ENCODE measurements at places on chromosomes 6 and 20.

- no peak for DNase-seq
These were observed 10.3 kb upstream of the RALY start for GRCh38 chr20:33983371-33983770.

DNA sequence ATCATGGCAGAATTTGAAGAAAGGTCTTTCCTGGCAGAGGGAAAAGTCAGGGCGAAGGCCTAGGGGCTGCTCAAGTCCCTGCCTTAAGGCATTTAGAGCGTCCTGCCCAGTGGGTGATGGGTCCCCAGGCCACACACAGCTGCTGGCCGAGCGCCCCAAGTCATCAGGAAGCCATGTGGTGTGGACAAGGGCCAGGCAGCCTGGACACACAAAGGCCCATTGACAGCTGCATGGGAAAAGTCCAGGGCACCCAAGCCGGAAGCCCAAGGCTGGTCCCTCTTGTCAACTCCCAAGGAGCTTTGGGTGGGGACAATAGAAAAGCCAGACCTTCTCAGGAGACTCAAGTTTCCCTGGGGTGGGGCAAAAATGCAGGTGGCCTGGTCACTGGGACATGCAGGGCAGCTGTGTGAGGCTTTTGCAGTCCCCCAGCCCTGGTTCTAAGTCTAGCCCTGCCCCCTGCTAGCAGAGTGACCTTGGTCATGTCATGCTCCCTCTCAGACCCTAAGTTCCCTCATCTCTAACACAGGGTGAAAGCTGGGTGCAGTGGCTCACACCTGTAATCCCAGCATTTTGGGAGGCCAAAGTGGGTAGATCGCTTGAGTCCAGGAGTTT, 44.3 kb upstream of the PTGIS start:
- DNase-seq, result no peak

- DNase-seq, result no peak
These were observed 93.6 kb upstream of the FAM8A1 start for GRCh38 chr6:17506531-17506930.

GRCh38 chr6:105593056-105593690, 190.3 kb upstream of the PREP start:
- no peak for DNase-seq

DNA sequence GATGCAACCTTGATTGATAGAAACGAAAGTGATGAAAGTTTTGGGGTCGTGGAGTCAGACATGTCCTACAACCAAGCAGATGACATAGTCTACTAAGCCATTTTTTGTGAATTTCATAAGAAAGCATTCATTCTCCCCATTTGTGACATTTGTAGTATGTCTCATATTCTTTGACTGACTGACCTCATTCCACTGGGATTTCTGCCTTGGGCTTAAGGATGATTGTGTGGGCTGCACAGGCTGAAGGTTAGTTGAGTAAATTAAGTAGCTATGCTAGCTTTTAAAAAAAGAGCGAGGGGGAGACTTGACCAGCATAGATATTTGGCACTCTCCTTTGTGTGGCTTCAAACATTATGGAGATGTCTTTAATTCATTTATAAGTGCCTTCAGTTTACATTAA, 28.9 kb downstream of the STMND1 start:
- no peak for DNase-seq

DNA sequence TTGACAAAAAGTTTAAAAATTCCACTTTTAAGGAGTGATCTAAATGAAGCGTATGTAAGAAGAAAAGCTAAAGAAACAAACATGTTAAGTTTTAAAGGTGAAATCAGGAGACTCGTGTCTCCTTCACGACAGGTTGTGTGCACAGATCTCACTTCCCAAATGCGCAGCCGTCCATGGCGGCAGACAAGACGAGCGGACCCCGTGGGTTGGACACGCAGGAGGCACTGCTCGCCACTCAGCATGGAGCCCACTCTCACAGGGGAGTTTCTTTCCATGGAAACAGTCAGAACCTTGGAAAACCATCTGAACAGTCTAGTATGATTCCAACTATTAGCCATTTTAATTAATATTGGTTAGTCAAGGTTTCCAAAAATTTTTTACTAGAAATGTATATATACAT, 48.9 kb downstream of the WDR27 start:
- no peak for DNase-seq

DNA sequence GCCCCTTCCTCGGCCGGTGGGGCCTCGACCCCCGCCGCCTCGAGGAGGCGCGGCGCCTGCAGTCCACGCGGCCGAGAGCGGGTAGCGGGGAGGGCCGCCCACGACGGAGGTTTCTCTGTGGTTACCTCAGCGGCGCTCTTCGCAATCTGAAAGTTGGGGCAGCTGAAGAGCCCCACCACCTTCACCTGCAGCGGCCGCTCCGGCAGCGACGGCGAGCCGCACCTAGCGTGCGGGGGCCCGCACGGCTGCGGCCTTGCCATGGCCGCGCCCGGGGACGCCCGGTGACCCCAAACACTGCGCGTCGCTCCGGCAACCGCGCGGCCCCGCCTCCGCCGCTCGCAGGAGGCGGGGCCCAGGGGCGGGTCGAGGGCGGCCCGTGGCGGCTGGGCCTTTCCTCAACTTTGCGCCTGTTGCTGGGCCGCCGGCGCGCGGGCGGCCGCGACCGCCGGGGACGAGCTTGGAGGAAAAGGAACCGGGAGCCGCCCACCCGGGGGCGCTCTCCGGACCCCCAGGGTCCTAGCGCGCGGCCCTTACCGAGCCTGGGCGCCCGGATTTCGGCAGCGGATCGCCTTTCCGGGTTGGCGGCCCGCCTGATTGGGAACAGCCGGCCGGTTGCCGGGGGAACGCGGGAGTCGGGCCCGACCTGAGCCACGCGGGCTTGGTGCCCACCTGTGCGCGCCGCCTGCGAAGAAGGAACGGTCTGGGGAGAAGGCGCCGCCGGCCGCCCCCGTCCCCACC, at the start of the genes PPIL6 and SMPD2:
Gene PPIL6 (minus strand): TSS at position 298 of the 738 bp plus-strand sequence. CDS start 38 bp downstream, at position 260.
Gene SMPD2 (plus strand): TSS at position 394 of the 738 bp plus-strand sequence. CDS start 398 bp downstream, outside the sequence.
- peak; percentile 46 for DNase-seq

- DNase-seq, result no peak
These were observed 7.6 kb downstream of the CD24 start for GRCh38 chr6:106966671-106967640.

GRCh38 chr6:169794317-169795055, 43.1 kb downstream of the ERMARD start:
- DNase-seq, result no peak

DNA sequence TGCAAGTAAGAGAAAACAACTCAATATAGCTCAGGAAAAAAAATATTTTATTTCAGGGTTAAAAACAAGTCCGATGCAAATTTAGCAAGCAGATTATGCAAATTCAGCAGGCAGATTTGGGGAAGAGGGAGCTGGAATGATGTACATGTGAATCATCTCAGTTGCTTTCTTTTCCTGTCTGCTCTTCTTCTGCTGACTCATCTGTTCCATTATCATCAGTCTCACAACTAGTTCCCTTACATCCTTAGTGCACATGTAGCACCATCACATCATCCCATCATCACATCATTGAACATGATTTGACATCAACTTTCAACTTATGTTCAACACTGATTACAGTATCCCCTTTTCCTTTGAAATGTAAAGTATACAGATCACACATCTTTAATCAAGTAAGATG, 11.5 kb upstream of the DEFB113 start:
- DNase-seq, result no peak

GRCh38 chr6:147060636-147061035, 143.6 kb upstream of the STXBP5 start:
- DNase-seq, result no peak

DNA sequence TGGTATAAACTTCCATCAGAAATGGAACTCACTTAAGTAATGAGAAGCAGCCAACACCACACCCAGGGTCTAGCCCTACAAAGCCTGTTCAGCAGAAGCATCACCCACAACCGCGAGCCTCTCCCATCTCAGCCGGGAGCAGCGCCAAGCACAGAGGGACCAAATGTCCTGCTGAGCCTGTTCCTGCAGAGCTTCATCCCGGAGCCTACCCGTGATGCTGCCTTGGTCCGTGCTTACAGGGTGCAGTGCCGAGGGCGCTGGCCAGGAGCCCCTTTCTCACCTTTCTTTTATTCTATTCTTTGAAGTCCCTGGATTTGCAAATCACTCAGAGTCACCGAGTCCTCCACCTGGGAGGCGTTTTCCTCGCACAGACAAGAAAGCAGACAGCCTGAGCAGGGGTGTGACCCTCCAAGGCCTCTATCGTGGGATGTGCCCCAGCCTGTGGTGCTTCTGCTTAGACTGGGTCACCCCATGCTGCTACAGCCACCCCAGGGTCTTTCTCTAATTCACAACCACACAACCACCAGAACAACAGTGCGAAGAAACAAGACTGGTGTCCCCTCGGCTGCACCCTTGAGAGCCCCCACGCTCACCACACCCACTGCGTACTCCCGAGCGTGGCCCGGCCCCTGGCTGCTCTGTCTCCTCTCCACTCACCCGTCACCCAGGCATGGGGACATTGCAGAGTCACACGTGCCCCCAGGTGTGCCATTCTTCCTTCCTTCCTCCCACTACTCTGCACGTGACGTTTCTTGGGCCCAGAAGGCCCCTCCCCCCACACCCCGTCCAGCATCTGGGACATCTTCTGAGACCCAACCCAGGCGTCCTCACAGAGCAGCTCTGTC, 92.2 kb upstream of the MPC1 start:
- no peak for DNase-seq

DNA sequence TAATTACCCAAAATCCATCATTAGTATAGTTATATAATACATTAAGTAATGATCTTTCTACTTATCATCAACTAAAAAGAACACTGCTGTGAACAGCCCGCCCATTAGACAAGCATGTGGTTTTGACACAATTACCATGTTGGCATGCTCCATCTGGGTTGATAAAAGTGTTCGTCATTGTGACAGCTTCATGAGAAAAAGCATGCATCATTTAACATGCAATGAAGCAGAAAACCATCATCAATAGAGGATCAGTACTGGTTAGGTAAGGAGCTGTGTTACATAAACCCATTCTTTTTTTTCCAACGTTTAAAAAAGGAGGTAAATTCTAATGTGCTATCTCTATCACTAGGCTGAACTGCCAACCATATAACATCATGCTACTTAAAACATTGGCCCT, 101.9 kb downstream of the EPB41L2 start:
- no peak for DNase-seq

- DNase-seq, result no peak
These were observed 14.8 kb downstream of the ABT1 start for GRCh38 chr6:26611599-26611998.

GRCh38 chr6:83911278-83911677, 51.8 kb downstream of the CYB5R4 start:
- no peak for DNase-seq

- no peak for DNase-seq
These were observed 23.4 kb upstream of the FAM209A start for GRCh38 chr20:56501116-56501515.

GRCh38 chr20:59749301-59749700, 145.0 kb downstream of the PHACTR3 start:
- peak; percentile 48 for DNase-seq

- DNase-seq, result no peak
These were observed 193.8 kb downstream of the SMOC2 start for GRCh38 chr6:168634541-168635328.

Measured in AG09309 (cell line).